Activated CD8-positive, alpha-beta memory T cell treated with anti-CD3 and anti-CD28 coated beads, Interleukin-2, amount 50 U/mL, for 48 hours (primary cell): ENCODE measurements at places on chromosomes 3 and 15.

- peak; percentile 40 for DNase-seq
These were observed 109.4 kb downstream of the WNT7A start for GRCh38 chr3:13770170-13771169.

- no peak for DNase-seq
These were observed 13.5 kb upstream of the GABRR3 start for GRCh38 chr3:98048586-98048985.

DNA sequence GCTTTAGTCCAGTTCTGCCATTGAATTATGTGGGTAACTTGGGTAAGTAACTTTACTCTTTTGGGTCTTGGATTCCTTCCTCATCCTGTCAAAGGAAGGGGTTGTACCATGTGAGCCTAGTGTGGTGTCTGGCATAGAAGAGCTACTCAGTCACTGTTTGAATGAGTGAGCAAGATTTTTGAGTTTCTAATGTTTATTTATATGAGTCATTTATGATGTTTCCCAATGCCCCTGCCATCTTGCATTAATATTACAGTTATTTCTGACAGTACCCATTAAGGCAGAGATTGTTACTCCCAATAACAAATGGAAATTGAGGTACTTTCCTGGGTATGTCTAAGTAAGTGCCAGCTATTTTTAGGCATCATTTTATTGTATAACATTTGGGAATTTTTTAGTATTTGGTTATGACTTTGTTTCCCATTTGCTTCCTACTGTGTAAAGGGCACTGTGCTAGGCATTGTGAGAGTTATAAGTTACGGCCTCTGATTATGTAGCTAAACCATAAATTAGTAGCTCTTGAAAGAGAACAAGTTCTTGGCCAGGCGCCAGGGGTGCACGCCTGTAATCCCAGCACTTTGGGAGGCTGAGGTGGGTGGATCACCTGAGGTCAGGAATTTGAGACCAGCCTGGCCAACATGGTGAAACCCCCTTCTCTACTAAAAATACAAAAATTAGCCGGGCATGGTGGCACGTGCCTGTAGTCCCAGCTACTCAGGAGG lies 23.5 kb downstream of the NR1D2 start:
- DNase-seq = no peak

GRCh38 chr3:184259878-184260723 lies 1.3 kb downstream of the CAMK2N2 start:
- peak; percentile 71 for DNase-seq

GRCh38 chr3:34312684-34313083 lies 514.3 kb downstream of the PDCD6IP start:
- DNase-seq = no peak

DNA sequence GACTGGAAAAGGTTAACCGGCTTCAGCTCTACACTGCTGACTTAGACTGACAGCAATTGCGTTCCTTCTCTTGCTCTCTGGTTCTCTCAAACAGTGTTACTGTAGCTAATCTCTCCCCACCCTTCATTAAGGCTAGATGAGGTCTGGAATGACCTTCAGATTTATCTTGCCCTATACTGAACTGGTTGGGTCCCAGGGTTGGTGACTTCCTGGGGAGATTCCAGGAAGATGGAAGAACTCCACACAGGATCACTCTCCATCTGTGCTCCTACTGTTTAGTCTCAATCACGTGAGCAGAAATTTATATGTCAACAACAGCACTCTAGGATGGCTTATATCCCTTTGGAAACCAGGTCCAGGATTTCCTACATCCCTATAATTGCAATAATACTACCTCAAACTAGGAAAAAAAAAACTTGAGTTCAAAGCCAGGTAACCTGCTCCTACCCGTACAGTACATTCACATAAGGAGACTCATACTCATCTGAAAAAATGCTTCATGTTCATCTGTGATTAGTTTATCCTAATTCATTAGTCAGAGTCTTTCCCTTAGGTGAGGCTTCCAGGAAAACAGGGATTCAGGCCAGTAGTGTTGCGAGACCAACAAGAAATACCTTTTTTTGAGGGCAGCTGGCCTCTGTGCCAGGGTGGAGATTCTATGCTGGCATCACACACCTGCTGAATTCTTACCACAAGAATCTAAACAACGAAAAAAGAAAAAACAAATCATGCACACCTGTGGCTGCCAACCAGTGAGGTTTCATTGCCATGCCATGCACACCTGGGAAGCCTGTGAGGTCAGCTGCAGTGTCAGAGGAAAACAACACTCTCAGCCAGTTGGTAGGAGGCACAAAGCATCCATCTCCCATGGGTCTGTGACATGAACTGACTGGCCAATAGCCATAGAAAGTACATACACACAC lies 297.3 kb downstream of the MECOM start:
- DNase-seq = no peak

DNA sequence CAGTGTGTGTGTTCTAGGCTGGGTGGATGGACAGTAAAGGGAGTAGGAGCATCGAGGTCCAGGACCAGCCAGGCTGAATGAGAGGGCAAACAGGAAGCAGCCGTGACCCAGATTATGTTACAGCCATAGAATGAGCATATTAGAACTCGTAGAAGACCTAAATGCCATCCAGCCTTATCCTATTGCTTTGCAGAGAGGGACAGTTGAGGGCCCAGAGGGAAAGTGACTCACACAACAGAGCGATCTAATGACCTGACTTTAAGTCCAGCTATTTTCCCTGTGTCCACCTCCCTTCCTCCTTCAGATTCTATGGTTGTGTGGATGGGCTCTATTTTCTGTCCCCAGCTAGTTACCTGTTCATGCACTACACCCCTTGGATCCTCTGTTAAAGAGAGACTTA lies 634.1 kb upstream of the TBL1XR1 start:
- no peak for DNase-seq

DNA sequence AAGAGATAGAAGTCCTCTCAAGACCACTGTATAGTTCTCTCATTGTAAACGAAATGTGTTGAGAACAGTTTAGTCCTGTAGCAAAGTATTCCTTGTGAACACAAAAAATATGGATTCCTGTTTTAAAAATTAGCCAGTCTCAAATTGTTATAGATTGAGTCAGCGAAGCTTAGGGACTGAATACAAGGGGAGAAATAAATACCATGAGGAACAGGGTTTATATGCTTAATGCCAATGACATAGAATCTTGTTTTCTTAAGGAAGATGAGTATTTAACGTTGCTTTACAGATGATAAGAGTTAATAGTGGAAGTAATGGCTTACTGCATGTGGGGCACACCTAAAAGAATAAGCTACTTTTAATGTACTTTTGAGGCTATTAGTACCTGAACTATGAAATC lies 37.9 kb downstream of the SETD5 start:
- DNase-seq = no peak

GRCh38 chr3:128787256-128788253 lies 61.6 kb downstream of the RAB7A start:
- DNase-seq = no peak

DNA sequence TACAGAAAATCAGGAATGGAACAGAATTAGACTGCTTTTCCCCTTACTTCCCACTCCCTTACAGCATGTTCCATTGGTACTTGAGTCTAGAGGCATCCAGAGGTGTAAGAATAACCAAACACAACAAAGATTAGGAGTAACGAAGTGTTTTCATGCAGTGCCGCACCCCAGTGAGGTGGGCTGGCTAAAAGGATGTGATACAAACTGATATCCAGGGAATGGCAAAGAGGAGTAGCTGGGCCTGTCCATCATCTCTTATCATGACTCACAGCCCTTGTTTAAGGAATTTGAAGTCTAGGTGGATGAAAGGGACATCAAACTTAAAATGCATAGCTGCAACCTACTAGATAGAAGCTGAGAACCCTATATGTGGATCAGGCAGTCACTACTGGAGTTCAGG lies 16.4 kb downstream of the SCG5 start:
- no peak for DNase-seq

GRCh38 chr15:89098281-89098680 lies 10.0 kb downstream of the ABHD2 start:
- DNase-seq = no peak

DNA sequence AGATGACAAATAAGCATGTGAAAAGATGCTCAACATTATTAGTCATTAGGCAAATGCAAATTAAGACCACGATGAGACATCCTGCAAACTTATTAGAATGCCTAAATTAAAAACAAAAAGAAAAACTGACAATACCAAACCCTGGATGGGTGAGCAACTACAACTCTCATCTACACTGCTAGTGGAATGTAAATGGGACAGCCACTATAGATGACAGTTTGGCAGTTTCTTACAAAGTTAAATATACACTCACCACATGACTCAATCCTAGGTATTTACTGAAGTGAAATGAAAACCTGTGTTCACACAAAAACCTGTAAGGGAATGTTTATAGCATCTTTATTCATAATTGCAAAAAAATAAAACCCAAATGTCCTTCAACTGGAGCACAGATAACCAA lies 74.7 kb downstream of the NPTN start:
- DNase-seq = no peak

- DNase-seq = no peak
These were observed 237.6 kb upstream of the BHLHE40 start for GRCh38 chr3:4741404-4742307.

- DNase-seq = no peak
These were observed 268.5 kb downstream of the PTPRG start for GRCh38 chr3:61829722-61830350.

GRCh38 chr15:38517312-38517975 lies 47.2 kb downstream of the RASGRP1 start:
- DNase-seq = no peak

- DNase-seq = no peak
These were observed 153.8 kb downstream of the SPATA16 start for GRCh38 chr3:172987273-172987672.

GRCh38 chr3:3383461-3383860 lies 204.0 kb upstream of the CRBN start:
- no peak for DNase-seq

DNA sequence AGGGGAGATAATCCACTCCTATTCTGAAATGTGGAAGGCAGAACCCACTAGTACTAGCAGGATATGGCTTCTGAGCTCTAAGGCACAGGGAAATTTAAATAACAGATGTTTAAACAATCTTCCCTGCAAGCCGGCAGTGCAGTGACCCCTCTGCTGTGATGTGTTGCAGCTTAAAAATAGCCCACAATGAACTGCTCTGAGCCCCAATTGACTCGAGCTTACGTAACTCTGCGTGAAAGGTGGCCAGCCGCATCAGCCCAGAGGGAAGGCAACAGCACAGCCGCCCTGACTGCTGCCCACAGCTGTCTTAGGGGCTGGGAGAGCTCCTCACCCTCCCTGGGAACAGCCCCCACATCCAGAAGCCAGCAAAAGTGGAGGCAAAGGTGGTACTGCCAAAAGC lies 12.5 kb upstream of the CAMKV start:
- DNase-seq = no peak

- no peak for DNase-seq
These were observed 42.3 kb downstream of the ADCY5 start for GRCh38 chr3:123406598-123406997.

- DNase-seq = no peak
These were observed 118.0 kb upstream of the SLC24A5 start for GRCh38 chr15:48002767-48003166.

- no peak for DNase-seq
These were observed 49.8 kb downstream of the PPCDC start for GRCh38 chr15:75073197-75073596.

DNA sequence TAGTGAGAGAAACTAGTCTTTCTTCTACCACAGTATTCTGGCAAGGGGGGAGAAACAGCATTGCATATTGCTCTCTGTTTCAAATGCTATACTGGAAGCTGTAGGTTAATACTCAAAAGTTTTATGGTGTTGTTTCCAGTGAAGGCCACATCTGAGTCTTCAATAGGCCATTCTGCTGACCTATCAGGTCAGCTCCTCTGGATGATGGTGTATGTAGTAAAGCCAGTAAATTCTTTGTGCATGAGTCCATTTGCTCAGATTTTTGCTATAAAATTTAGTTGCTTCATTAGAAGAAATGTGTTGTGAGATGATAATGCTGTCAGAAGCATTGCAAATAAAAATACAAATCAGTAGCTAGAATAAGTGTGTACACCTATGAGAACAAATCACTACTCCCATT lies 64.9 kb upstream of the RBMS3 start:
- DNase-seq = no peak

GRCh38 chr15:92429378-92430068 lies 35.8 kb downstream of the ST8SIA2 start:
- no peak for DNase-seq

DNA sequence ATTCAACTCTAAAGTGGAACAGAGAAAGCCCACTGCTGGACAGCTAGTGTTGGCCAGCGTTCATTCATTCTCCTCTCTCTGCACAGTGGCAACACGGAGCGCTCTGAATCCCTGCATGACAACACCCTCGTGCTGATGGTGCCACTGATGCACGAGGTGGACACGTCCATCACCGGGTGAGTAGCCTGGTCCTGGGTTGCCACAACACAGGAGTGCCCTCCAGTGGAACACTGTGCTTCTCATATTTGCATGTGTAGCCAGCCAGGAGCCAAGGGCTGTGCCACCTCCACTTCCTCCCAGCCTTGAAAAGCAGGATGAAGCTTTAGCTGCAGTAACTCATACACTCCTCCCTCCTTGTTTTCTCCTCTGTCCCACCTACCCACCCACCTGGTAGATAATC lies 120.0 kb upstream of the CTDSPL start:
- no peak for DNase-seq

DNA sequence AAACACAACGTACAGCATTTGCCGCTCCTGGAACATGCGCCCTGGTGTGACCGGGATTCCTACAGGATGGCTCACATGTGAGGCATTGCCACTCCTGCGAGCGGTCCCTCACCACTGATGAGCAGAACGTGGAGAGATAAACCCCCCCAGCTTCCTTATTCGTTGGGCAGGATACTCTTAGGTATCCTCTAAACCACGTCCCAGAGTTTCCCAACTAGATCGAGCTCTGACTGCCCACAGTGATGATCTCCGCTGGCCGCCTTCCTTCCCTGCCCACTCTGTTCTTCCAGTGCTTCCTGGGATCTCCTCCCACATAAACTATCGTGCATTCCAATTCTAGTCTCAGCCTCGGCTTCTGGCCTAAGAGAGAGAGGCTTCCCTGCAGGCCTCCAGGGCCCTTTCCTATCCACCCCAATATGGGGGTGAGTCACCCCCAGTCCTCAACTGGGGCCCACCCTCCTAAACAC lies 91.8 kb downstream of the TOP2B start:
- no peak for DNase-seq

DNA sequence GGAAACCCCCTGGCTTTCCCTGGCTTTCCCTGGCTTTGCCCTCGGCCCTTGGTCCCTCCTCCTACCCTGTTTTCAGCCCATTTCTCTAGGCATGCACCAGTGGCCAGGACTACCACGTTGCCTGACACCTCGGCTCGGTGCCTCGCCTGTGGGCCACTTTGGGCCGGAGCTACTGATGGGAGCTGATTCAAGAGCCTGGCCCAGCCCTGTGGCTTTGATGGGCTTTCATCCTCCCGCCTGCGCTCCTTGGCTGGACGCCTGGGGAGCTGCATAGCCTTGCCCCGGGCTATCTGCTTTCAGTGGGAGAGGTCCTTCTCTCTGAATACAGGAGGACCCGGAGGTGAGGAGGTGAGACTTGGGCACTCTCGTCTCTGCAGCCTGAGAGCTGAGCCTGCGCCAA lies 192.7 kb upstream of the HES1 start:
- no peak for DNase-seq
